ENCODE measurements at places on chromosomes 7 and 10.

DNA sequence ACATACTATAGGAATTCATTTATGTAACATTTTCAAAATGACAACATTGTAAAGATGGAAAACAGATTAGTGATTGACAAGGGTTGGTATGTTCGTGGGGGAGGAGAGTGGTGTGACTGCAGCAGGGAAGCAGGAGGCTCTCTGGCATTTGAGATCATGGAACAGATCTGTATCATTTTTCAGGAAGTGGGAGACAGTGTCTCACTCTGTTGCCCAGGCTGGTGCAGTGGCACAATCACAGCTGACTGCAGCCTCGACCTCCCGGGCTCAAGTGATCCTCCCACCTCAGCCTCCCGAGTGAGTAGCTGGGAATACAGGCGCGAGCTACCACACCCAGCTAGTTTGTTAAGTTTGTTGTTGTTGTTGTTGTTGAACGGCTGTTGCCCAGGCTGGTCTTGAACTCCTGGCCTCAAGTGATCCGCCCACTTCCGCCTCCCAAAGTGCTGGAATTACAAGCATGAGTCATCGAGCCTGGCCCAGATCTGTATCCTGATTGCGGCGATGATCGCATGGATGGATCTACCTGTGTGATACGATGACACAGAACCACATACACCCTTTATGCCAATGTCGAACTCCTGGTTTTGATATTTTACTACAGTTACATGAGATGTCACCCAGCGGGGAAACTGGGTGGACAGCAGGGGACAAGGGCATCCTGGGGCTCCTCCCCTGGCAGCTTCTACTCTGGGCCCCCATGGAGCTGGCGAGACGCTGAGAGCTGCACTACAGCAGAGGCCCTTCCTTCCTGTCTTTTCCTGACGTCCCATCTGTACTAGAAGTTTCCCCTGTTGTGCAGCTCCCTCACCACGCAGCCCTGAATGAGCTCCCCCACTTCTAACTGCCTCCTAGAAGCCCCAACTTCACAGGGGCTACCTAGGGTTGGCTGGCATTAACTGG lies 12.3 kb upstream of the CYTH3 start:
- no peak for DNase-seq

GRCh38 chr10:77478247-77478961 lies 159.2 kb downstream of the KCNMA1 start:
- DNase-seq = no peak

- DNase-seq = no peak
These were observed 44.8 kb upstream of the GRID1 start for GRCh38 chr10:86411281-86411841.

DNA sequence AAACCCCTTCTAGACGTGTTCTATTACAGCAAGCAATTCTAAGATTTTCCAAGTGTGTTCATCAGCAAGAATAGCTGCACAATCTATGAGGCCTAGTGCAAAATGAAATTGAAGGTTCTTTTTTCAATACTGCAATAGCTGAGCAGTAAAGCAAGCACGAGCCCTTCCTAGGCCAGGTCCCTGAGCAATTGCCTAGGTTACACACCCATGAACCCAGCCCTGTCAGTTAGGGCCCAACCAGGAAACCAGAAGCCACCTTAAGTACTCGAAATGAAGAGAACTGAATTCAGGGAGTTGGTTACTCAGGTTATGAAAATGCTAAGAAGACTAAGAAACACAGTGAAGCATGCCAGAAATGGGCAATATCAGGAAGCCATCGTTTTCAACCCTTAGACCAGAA lies 52.0 kb upstream of the VWC2 start:
- DNase-seq = no peak

- DNase-seq = no peak
These were observed 278.7 kb upstream of the PHYHIPL start for GRCh38 chr10:58897708-58898107.

DNA sequence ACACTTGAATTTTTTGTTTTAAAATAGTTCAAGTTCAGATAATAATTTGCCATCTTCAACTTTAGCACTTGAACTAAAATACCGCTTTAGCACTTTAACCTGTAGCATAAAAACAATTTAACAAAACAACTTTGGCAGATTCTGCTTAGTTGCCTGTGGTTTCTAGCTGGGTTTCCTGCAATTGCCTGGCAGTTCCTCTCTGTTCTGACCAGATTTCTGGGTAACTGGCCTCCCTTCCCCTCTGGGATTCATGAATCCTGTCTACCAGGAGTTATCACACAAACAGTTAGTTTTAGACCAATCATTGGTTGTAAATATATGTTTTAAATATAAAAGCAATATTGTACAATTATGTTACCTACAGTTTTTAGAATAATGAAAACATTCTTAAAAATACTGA lies 89.8 kb upstream of the HDAC9 start:
- no peak for DNase-seq
